SHP77 (cell line): ENCODE measurements at places on chromosomes 12 and 14.

DNA sequence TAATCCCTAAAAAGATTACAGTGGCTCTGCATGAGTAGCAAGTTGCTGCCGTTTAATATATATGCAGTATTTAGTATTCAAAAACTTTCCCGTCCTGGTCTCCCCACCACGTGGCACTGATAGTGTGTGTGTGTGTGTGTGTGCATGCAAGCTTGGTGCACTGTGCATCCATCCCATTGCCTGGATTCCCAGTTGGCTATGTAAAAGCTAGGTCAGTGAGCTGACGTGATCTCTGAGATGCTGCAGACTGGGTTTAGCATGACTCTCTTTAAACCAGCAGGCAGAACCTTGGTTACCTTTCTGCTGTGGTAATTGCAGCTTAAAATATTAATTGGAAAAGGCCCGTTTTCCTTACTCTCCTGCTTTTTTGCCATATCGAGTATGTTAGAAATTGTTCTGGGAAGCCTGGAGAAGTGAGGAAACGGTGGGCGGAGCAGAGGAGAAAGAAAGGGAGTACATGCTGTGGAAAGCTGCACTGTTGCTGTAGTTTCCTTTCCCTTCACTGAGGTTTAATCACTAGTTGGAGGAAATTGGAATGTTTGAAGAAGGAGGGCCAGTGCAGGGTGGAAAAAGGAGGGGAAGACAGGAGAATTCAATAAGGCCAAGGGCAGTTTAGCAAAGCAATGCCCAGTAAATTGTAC, 4.0 kb upstream of the CNTN1 start:
- no peak for DNase-seq

DNA sequence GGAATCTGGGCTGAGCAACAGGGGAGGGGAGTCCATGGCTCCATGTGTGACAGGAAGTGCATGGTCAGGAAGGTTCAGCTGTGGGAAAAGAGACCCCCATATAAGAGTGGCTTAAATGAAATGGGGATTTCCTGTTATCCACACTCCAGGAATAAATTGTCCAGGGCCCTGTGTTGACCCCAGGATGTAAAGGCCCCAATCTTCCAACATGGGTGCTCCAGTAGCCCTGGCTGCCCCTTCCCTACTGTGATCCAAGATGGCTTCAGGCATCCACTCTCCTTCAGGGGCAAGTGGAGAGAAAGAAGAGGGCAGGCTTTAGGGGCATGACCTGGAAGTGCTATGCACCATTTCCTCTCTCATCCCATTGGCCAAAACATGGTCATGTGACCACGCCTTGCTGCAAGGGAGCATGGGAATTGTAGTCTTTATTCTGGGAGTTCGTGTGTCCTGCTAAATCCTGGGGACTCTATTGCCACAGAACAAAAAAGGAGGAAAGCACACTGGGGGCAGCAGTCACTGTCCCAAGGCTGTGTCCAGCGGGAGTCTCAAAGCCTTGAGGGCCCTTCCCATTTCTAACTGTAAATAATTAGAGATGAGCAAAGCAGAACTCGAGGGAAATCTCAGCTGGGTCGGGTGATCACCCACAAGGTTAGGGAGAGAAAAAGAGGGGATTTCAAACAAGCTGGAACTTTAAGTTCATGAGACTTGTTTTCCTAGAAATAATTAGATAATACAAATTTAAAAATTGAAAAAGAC, 289.2 kb downstream of the ADGRD1 start:
- no peak for DNase-seq

GRCh38 chr14:59532419-59532818, 44.2 kb downstream of the CCDC175 start:
- no peak for DNase-seq

GRCh38 chr12:56029666-56030293, 8.9 kb downstream of the IKZF4 start:
- peak; percentile 11 for DNase-seq

- DNase-seq, result no peak
Measured at GRCh38 chr12:55692631-55693322, 14.9 kb downstream of the ITGA7 start.

GRCh38 chr14:76644855-76645518, 116.3 kb upstream of the VASH1 start:
- DNase-seq, result peak; percentile 46

- DNase-seq, result no peak
Measured at GRCh38 chr14:78469947-78470346, 299.8 kb downstream of the NRXN3 start.

- DNase-seq, result no peak
Measured at GRCh38 chr14:104643306-104643705, 38.7 kb upstream of the TMEM179 start.

- DNase-seq, result no peak
Measured at GRCh38 chr12:112869091-112869490, 37.7 kb upstream of the OAS1 start.

- no peak for DNase-seq
Measured at GRCh38 chr14:30553311-30553989, 5.5 kb upstream of the G2E3 start.

DNA sequence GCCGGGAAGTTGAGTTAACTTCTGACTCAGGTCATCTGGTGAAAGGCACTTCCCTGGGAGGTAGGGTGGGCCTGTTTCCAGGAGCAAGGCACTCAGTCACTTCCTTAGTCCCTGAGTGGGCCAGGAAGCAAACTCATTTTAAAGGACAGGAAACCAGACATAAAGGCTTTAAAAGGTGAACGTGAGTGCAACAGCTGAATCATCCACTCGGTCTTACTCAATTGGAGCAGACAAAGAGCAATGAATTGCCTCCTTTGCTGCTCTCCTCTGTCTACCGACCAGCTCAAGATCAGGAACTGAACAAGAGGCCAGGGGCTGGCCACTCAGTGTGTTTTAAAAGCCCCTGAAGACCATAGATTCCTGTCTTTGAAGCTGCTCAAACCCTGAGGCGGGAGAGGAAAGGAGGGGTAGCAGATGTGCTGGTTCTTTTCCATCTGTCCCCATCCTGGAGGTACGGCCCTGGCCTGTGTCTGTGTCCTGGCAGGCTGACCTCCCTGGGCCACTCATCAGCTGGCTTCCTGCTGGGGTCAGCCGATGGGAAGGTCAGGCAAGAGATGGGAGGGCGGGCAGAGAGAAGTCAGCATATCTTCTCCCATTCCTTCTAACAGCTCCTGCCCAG, 148.9 kb downstream of the PPM1H start:
- DNase-seq, result no peak

DNA sequence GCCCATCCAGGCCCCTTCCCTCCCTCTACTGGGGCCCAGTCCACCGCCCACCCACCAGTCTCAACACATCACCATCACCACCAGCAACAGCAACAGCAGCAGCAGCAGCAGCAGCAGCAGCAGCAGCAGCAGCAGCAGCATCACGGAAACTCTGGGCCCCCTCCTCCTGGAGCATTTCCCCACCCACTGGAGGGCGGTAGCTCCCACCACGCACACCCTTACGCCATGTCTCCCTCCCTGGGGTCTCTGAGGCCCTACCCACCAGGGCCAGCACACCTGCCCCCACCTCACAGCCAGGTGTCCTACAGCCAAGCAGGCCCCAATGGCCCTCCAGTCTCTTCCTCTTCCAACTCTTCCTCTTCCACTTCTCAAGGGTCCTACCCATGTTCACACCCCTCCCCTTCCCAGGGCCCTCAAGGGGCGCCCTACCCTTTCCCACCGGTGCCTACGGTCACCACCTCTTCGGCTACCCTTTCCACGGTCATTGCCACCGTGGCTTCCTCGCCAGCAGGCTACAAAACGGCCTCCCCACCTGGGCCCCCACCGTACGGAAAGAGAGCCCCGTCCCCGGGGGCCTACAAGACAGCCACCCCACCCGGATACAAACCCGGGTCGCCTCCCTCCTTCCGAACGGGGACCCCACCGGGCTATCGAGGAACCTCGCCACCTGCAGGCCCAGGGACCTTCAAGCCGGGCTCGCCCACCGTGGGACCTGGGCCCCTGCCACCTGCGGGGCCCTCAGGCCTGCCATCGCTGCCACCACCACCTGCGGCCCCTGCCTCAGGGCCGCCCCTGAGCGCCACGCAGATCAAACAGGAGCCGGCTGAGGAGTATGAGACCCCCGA, 6.8 kb upstream of the RNU7-1 start:
- DNase-seq, result no peak

DNA sequence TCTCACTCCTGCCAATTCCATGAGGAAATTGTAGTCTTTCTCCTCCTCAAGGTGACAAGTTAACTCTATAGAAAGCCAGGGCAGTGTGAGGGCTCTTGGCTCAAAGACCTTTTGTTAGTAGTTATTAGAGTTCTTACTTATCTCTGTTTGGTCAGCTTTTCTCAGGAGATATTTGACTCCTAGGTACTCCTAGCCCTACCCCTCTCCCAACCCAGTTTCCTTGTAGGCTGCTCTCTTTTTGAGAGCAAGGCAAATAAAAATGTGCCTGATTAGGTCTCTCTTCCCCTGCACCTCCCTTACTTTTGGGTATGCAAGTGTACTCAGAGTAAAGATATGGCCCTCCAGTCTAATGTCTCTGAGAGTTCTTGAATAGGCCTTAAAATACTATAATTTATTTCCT, 23.8 kb downstream of the BTG1 start:
- DNase-seq, result no peak

DNA sequence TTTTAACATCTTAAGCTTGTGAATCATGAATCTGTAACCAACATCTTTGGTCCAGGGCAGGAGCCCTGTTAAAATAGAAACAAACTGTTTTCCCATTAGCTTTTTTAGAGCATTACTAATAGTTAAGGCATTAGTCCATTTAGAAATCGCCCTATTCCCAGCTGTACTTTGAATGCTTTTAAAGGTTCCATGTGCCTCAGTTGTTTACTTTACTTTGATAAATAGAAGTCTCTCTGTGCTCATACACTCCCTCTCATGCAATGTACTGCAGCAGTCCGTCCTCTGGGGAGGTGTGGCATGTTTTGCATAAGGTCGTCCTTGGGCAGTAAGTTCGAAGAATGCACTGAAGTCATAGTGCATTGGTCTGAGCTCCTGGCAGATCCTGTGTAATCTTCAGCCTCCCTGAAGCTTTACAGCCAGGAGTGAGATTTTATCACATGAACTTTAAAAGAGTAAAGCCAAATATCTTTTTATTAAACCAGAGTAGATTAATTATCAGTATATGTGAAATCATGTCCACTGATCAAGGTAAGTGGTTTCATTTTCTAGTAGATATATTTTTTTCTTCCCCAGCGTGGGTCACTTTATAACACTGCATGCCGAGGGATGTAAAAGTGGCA, 134.7 kb downstream of the FGD4 start:
- peak; percentile 17 for DNase-seq
